ENCODE measurements at places on chromosomes 16 and 17.

- DNase-seq: no peak
Observed at GRCh38 chr17:66971264-66971663, 6.8 kb downstream of the CACNG4 start.

DNA sequence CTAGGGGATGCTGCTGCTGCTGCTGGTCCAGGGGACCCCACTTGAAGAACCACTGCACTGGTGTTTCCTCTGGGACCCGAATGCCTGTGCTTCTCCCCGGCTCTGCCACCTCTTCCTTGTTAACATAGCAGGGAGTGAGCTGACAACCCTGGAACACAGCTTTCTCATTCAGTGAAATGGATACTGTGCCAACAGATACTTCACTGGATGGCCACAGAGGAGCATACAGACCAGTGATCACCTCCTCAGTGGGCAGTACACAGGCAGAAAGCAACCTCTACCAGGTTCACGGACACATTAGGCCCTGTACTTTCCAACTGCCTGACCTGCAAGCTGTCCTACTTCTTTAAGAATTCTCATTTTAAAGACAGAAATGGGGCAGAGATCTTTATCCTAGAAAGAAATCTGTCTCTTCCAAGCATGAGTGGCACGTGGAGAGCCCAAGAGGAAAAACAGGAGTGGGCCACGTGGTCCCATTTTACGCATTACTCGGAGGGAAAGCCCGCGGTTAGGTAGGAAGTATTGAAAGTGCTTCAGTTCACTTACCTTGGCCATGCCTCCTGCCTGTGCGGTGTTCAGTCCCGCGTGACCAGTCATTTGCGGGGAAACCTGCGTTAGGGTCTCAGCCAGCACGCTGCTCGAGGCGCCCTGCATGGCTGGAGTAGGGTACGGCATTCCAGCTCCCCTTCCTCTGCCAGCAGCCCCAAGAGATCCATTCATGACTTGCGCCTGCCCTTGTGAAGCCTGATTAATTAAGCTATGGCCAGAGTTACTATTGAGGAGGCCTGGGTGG, 30.6 kb downstream of the CREBBP start:
- DNase-seq: no peak

DNA sequence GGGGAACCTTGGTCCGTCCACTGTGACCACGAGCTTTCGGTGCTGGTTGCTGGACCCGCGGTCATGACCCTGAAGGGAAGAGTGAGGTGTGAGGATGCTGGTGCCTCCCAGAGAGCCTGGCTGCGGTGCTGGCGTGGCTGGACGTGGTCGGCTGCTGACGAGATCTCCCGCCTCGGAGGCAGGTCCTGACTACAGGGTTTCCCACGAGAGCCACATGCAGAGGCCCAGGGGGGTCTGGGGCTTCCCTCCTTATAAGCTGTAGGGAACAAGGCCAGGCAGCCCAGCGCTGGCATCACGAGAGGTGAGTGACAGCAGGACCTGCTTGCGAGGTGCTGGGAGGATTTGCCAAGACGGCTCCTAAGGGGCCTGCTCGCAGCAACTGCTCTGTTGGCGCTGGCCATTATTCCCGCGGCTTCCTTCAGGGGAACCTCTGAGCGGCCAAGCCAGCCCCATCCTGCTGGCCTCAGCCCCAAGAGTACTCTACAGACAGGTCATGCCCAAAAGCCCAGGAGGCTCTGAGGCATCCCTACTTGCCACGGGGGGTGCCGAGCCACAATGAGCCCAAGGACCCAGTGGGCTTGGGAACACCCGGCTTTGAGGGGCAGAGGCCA, 134.8 kb downstream of the FOXL1 start:
- DNase-seq: no peak

GRCh38 chr17:68763562-68763961, 162.4 kb upstream of the FAM20A start:
- no peak for DNase-seq

GRCh38 chr17:74864866-74865395, 5.2 kb upstream of the GRIN2C start:
- peak; percentile 58 for DNase-seq

DNA sequence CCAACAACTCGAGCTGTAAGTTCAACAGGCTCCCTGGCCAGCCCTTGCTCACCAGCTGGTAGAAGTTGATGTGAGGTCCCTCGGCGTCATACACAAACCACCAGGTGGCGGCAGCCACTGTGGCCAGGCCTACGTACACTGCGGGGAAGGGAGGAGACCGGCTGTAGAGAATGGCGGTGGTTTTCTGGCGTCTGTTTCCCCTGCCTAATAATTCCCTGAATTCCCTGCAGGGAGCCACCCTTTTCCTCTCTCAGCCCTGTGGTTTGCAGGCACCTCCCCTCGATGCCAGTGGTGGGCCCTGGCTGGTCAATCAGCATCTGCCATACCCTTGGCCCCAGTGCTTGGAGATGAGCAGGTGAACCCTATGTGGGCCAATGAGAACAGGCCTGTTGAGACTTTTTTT, 18.9 kb upstream of the P2RX1 start:
- no peak for DNase-seq

DNA sequence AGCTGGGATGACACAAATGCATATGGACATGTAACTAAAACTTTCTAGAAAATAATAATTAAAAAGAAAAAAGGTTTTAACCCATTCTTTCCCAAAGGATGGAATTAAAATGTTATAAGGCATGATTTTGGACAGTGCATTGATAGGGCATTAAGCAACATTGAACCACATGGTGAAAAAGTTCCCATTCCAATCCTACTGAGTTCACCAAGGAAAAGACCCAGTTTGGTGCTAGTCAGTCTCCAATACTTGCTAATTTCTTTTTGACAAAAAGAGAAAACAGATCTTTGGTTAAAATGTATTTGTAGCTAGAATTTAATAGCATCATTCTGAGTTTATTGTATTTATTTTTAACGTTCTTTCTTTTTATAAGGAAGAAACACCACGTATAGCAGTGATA, 28.1 kb downstream of the EMP2 start:
- no peak for DNase-seq

DNA sequence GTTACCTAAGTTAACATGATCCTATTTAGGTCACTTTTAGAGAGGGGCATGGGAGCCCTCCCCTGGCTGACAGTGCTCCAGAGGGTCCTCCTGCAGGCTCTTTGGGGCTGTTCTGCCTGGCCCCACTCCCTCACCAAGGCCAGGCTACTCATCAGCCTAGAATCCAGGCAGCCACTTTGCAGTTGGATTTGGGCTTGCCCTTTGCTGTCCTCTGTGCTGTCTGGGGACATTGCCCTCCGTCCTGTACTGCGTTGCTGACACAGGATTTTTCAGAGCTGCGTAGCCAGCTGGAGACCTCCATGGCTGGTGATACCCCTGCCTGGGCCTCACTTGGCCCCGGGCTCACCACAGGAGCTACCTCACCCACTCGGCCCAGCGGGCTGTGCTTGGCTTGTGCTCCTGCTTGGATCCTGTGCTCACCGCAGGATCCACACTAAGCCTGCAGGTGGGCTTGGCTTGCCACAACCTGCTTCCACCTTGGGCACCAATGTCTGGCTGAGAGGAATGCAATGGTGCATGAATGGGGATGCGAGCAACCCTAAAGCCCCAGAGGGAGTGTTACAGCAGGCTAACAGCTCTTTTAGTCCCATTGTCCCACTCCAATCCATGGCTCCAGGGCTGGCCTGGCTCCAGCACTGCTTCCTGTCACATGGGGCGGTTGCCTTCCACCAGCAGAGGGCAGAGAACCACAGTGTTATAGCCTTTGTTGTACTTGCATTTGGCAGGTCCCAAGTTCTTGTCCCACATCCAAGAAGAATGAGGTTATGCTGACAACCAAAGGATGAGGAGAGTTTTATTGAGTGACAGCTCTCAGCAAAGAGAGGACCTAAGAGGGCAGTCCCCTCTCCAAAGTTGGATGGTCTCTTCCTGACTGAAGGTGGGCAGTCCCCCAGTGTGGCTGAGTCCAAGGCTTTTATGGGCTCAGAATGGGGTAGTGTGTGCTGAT, 21.5 kb downstream of the CCL4 start:
- DNase-seq: no peak

- DNase-seq: no peak
Observed at GRCh38 chr16:28136751-28137434, 73.4 kb upstream of the GSG1L start.

- DNase-seq: no peak
Observed at GRCh38 chr17:80068301-80069222, 32.1 kb downstream of the CCDC40 start.

GRCh38 chr16:8677481-8677880, 3.1 kb downstream of the ABAT start:
- no peak for DNase-seq

- no peak for DNase-seq
Observed at GRCh38 chr17:73952480-73953205, 250.8 kb upstream of the RPL38 start.

GRCh38 chr17:78034429-78035091, 76.1 kb downstream of the TNRC6C start:
- DNase-seq: no peak

- DNase-seq: no peak
Observed at GRCh38 chr16:9824200-9825068, 357.8 kb downstream of the GRIN2A start.

- DNase-seq: no peak
Observed at GRCh38 chr17:62625184-62625869, 2.1 kb upstream of the MRC2 start.

DNA sequence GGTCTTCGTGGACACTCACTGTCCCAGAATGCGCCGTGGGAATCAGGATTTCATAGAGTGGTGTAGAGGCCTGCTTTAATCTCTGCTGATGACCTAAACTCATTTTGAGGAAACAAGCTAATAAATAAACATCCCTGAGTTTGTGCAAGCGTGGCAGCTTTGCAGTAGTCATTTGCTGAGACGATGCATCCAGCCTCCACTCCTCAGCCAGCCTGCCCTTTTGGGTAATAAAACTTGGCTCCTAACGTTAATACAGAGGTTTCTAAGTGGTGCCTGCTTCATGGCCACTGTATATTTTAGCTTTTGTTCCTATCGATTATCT, 1.3 kb downstream of the DGKE start:
- DNase-seq: no peak

DNA sequence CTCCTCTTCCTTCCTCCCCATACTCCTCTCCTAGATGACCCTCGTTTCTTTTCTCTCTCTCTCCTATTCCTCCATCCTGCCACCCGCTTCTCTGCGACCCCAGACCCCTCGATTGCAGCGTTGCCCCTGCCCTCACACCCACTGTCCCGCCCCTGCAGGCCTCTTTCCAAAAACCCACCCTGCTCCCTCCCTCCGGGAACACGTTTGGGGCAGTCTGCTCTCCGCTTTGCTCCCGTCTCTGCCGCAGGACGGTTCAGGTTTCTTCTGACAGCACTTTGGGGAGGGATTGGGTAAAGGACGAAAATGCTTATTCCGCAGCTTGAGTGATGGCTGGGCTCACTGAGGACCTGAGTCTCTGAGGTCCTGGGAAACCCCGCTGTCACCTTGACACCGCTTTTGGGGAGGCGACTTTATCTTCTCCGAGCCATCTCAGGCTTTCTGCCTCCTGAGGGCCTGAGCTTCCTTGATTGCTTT, 690 bp downstream of the NDE1 start:
- DNase-seq: no peak

- no peak for DNase-seq
Observed at GRCh38 chr16:85510041-85510659, 103.0 kb upstream of the GSE1 start.

DNA sequence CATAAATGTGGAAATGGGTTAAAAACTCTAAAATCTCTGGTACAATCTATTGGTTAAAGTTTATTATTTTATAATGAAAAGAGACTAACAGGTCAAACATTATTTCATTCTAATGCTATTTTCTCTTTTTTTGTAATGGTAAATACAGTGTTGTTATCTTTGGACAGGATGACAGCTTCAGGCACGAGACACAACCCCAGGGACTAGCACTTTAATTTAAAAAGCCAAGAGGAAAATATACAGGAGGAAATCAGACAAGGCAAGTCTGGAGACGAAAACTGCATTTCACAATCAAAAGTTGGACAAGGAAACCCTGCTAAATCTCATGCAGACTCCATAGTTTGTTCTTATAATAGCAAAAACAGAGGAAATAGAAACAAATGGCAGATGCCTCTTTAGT, 589.1 kb upstream of the CDH8 start:
- DNase-seq: no peak

DNA sequence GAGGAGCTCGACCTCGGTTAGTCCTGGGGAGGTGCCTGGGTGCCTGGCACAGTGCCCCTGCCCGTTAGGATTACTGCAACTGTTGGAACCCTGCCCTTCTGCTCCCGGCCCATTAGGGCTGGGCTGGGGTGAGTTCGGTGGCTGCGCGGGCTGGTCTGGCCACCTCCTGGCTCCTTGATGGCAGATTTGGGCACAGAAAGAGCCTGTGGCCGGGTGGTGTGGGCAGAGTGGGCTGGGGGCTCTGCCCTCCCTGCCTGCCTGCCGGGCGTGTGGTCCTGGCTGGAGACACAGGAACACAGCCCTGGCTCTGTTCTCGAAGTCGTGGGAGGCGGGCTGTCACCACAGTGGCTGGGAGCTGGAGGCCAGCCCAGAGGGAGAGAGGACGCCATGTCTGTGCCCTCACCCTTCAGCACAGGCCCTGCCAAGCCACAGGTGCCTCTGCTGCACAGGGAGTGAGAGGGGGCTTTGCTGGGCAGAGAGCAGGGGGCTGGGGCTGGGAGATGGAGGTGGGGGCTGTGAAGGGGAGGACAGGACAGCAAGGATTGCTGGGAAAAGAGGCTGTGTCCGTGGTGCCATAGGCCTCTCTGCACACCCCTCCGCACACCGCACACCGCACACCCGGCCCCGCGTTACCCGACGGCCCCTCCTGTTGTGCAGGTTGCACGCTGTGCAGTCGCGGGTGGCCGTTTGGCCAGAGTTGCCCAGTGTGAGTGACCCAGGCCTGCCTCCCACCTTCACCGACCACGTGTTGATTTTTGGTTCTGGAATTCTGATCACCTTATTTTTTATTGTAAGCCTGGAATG, 236.6 kb upstream of the GSE1 start:
- DNase-seq: no peak

DNA sequence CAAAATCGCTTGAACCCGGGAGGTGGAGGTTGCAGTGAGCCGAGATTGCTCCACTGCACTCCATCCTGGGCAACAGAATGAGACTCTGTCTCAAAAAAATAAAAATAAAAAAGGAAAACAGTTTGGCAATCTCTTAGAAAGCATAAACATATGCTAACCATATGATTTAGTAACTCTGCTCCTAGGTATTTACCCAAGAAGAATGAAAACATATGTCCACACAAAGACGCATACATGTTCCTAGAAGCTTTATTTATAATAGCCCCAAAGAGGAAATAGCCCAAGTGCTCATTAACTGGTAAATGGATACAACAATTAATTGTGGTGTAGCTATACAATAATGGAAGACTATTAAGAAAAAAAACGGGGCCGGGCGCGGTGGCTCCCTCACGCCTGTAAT, 18.5 kb upstream of the CDH1 start:
- DNase-seq: no peak

- no peak for DNase-seq
Observed at GRCh38 chr16:25040543-25040942, 25.4 kb upstream of the ARHGAP17 start.

DNA sequence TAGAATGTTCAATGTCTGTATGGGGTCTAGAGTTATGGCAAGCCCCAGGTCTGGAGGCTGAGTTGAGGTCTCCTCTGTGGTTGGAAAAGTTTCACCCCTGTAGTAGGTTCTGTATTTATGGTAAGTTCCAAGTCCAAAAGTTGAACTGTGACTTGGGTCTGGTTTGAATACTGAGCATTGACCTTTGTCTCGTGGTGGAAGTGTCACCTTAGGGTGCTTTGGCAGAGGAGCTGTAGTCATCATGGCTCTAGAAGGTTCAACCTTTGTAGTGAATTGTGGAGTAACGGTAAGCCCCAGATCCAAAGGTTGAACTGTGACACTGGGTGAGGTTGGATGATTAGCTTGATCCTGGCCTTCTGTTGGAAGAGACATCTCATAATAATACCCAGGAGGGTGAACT, 17.6 kb downstream of the RDM1 start:
- DNase-seq: no peak

Measured in stimulated activated CD4-positive, alpha-beta T cell treated with anti-CD3 and anti-CD28 coated beads, TNF-alpha, amount 100 ng/mL, for 4 hours (primary cell).